Stimulated activated CD4-positive, alpha-beta T cell treated with anti-CD3 and anti-CD28 coated beads, Interleukin-1b, Interleukin-23, amount 100 ng/mL, for 48 hours (primary cell): ENCODE measurements at places on chromosomes 1 and 21.

GRCh38 chr1:10050611-10051010 is 17.9 kb downstream of the UBE4B start:
- DNase-seq: no peak

GRCh38 chr1:17874710-17875109 is 119.6 kb downstream of the ACTL8 start:
- DNase-seq: no peak

DNA sequence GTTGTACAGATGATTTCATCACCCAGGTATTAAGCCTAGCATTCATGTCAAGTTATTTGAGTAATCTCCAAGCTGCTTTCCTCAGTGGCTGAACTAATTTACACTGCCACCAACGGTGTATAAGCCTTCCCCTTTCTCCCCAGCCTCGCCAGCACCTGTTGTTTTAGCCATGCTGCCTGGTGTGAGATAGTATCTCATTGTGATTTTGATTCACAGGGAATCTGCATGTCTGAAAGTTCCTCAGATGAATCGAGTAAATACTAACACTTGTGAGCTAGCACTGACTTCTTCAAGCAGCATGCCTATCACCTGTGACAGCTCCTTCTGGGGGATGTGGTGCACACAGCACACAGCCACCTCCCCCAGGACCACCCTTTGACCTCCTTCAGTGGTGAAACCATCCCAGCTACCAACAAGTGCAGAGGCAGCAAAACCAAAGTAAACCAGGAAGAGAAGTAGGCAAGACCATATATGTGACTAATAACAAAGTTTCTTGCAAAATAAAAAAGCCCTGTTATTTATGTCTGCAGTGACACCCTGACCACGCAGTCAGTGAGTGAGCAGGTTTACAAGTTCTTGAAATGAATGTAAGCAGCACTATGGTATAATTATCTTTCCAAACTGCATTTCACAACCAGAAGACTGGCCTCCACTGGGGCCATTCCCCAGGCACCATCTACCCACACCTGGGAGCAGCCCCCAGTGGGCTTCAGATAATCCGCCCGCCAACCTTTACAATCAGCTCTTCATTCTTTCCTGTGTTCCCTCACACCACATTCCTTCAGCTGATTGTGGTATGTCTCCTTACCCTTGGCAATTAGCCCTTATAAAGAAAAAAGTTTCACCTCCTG is 173.8 kb downstream of the ETS2 start:
- DNase-seq: peak; percentile 39

- no peak for DNase-seq
Observed at GRCh38 chr1:235984041-235984825, 80.7 kb downstream of the NID1 start.

DNA sequence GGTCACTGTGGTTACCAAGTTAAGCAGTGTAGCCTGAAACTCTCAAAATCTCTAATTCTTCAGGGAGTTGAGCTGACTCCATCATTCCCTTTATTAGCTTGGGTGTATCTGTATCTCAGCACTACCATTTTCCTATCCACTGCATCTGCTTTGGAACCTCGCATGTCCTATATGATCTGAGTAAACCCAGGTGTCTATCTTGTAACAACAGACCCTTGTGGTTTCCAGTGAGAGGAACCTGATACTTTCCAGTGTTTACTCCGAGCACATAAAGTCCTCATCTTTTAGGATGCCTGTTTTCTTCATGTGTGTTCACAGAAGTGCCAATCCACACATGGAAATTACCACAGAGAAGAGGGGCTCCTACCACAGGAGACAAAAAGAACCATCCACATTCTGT is 650.4 kb downstream of the LMO4 start:
- no peak for DNase-seq

DNA sequence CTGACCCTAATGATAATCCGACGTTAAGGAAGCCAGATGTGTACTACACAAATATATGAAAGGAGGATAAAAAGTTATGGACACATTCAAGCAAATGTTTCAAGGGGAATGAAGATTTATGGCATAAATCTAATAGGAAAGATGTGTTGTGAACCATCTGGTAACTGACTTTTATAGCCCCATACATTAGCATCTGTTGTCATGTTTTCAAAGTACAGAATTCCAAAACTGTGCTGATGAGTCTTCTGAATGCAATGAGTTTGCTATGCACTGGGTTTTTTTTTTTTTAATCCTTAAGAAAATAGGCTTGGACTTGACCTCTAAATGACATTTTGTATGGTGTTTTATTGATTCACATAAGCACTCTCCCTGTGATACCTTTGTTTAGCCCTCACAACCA is 158.5 kb upstream of the ESRRG start:
- DNase-seq: no peak

- no peak for DNase-seq
Observed at GRCh38 chr1:31688233-31688918, 15.4 kb downstream of the COL16A1 start.

DNA sequence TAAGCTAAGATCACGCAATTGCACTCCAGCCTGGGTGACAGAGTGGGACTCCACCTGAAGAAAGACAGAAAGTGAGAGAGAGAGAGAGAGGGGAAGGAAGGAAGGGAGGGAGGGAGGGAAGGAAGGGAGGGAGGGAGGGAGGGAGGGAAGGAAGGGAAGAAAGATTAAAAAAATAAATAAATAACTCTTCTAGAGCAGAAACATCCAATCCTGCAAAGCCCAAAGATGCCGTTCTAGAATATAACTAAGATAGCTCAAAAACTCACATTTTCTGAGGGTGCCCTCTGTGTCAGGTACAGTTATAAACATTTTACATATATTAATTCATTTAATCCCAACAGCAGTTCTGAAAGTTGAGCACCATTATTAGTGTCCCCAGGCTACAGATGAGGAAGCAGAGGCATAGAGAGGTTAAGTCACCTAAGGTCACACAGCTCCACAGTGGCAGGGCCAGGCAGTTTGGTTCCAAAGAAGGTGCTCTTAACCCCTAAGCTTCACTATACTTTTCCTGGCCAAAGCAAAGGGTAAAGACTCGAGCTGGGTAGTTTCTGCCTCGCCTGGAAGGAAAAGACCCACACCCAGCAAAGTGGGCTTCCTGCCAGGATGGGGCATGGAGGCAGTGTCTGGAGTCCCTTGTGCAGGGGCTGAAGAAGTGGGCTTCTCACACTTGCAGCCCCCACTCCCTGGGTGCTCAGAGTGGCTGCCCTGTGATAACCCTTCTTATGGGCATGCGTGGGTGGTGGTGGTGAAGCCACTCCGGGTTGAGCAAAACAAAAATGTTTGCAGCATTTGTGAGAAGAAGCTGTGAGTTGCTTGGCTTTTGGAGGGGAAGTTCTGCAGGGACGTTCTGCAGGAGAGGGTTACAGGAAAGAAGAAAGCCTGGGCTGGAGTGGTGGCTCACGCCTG is 7.9 kb upstream of the PIK3CD start:
- DNase-seq: no peak
